ENCODE measurements at places on chromosomes 7 and 10.

DNA sequence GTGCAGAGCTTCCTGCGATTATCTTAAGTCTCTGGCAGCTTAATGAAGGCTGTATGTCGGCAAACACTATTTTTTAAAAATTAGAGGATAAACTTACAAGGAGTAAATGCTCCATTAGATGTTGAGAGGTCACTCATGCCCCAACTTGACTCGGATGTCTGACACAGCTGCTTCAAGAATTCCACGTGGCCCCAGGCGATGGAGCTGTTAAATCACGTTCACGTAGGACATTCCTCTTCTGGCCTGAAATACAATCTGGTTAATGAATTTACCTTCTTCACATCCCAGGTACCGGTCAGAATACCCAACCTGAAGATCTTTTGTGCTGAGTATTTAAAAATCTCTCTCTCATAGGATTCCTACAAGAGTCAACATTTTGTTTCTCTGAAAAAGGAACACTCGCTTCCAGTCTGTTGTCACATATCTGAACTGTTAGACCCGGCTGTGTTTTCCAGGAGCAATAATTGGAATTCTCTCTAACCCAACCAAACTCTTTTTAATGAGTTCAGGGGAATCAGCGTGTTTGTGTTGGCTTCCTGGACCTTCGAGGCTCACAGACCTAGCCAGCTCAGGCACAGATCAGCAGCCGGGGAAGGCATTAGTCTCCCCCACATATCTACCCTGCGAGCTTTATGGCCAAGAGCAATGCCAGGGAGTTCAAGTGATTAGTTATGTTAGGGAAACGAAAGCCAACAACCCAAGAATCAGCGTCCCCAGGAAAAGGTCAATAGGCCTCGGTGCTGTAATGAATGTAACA, 284.9 kb downstream of the FGFR2 start:
- no peak for DNase-seq

GRCh38 chr7:3591219-3591618, 290.2 kb downstream of the SDK1 start:
- DNase-seq, result no peak

DNA sequence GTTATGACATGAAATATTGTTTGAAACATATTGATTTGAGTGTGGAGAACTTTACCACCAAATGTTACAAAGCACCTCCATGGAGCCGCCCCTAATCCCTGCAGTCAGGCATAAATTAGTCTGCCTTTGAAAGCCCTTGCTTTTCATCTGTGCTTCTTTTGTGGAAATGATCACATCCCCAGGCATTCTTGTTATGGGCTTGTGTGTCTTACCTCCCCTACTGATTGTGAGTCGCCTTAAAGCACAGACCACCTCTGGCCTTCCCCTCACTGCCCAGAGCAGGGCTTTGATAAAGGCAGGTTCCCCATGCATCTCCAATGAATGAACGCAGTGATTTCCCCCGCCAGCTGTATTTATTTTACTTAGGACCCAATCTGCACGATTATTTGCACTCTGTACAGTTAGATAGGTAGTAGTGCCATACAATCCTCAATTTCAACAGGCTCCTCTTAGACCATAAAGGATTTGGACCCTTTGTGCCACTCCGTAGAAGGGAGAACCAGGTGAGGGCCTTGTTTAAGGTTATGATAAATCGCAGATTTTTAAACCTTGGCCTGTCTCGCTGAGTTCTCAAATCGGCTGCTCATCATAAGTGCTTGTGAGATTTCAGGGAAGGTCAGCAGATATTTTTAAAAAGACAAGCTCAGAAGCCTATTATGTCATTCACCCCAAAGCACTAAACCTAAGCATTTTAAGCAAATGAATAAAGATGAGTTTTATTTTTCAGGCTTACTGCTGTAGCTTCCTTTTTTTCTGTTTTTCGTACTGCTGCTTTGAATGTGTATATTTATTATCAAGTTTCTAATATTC, 107.8 kb downstream of the CUBN start:
- no peak for DNase-seq

GRCh38 chr7:26363465-26363864, 71.8 kb downstream of the SNX10 start:
- no peak for DNase-seq

GRCh38 chr7:112067632-112068540, 138.3 kb downstream of the DOCK4 start:
- no peak for DNase-seq

- DNase-seq, result no peak
Measured at GRCh38 chr10:27534161-27534700, 30.1 kb downstream of the RAB18 start.

GRCh38 chr7:434891-435629, 84.6 kb downstream of the PDGFA start:
- DNase-seq, result no peak

DNA sequence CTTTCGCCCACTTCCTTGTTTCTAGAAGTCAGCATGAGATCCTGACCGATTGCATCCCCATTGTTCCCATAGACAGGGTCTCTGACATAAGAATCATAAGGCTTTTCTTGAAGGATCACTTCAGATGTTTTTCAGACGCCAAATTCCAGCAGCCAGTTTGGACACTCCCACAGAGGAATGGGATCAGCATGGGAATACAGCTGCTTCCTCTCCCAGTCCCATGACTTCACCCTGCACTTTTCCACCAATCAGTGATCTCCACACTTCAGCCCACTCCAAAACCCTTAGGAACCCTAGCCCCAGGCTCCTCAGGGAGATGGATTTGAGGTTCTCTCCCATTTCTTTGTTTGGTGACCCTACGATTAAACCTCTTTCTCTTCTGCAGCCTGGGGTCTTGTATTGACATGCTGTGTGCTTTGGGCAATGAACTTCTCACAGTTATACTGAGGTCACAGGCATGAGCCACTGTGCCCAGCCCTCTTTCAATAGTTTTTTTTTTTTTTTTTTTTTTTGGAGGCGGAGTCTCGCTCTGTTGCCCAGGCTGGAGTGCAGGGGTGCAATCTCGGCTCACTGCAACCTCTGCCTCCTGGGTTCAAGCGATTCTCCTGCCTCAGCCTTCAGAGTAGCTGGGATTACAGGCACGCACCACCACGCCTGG, 52.8 kb upstream of the CHST3 start:
- DNase-seq, result no peak

- no peak for DNase-seq
Measured at GRCh38 chr7:46990761-46991160, 591.1 kb downstream of the TNS3 start.

DNA sequence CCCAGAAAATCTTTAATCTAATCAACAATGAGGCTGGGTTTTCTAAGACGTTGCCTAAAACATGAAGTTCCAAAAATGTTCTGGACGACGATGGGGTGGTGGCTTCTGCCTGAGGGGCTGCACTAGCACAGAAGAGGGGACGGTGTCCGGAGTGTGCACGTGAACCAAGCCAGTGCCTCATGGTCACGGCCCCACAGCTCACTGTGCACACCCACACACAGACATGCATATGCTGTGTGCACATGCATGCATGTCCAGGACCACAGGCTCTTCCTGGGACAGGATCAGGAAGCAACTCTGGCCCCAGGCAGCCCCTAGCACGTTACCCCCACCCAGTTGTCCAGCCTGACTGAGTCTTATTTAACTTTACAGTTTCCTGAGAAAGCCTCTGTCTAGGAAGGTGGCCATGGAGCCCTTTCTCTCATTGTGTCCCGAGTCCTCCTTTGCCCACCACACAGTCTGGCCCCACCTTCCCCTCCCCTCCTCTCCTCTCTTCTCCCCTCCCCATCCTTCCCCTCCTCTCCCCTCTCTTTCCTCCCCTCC, 100.8 kb downstream of the DNAJB6 start:
- DNase-seq, result no peak

DNA sequence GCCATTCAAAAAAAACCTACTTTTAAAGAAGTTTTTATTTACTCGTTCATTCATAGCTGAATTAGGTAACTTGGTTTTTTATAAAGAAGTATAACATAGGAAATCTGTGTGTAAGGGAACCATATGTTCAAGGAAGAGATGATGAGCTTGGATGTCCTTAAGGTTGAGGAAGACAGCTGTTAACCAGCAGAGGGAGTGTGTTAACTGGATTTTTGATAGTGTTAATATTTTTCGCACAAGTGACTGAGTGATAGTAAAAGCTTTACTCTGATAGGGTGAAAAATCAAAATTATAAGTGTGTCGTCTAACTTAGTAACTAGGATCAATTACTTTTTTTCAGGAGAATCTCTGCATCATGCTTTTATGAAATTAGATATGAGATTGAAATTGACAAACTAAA, 134.7 kb downstream of the ARL5B start:
- no peak for DNase-seq
